Fibroblast of upper back skin (primary cell): ENCODE measurements at places on chromosomes 3 and 15.

GRCh38 chr3:177405191-177405672, 207.9 kb upstream of the TBL1XR1 start:
- DNase-seq, result no peak

DNA sequence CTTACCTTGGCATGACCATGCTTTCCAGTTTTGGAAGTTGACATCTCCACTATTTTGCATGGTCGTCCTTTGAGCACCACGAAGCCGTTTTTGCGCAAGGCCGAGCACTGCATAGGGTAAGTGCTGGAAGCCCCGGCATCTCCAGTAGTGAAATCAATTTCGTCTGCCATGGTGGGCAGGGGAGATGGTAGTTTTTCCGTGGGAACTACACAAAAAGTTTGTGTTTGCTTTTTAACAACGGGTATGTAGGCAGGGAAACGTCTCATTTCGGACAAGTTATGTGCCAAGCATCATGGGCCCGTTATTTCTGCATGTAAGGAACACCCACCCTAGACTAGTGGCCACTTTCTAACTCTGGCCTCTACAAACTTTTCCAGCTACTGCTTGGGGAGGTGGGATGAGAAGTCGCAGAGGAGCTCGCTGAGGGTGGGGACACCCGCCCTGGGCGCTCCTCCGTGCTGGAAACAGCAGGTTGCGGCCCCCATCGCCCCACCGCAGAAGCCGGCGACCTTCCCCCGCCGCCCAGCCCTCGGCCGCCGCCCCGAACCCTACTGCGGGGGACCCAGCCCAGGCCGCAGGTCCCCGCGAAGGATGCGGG, 701 bp downstream of the EIF5A2 start:
- DNase-seq, result no peak

DNA sequence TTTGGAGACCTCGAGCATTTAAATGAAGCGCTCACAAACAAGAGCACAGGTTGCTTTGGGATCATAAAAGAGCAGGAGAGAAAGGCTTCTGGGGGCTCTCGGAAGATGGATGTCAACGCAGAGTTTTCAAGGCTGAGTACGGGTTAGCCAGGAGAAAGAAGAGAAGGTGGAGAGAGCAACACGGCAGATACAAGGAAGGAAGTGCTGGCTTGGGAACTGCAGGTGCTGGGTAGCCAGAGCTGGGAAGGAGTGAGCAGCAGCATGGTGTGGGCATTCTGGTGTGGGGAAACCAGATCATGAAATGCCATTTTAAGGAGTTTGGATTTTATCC, 580 bp upstream of the RUBCN start:
- no peak for DNase-seq

GRCh38 chr15:78316283-78317083, 17.1 kb upstream of the SKIC8 start:
- DNase-seq, result no peak

DNA sequence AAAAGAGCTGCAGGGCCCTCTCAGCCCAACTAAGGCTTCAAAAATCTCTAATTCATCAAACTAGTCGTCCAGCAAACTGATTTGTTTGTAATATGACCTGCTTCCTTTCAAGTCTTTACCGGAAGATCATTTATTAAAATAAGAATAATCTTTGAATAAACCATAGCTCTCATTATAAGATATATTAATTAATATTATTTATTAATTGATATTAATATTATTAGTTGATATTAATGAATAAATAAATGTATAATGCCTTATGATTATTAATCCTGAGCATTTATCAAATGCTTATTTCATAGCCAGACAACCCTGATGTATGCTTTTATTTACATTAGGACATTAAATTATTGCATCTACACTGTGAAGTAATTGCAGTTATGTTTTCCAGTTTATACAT, 550.7 kb upstream of the ALCAM start:
- no peak for DNase-seq

DNA sequence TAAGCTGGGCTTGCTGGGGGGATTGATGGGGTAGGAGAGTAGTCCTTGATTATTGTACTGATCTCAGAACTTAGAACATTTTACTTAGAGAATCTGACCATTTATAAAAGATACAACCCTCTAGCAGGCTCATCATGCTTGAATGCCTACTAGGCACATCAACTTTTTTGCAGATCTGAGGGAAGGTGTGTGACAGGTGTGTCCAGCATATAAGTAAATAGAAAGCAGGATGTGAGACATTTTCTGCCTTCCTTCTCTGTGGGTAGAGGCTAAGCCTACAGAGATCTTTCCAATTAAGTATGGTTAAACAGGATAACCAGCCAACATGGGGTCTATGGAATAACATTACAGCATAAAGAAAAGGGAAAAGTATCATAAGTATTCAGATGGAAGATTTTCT, 159.1 kb downstream of the AKAP13 start:
- no peak for DNase-seq

DNA sequence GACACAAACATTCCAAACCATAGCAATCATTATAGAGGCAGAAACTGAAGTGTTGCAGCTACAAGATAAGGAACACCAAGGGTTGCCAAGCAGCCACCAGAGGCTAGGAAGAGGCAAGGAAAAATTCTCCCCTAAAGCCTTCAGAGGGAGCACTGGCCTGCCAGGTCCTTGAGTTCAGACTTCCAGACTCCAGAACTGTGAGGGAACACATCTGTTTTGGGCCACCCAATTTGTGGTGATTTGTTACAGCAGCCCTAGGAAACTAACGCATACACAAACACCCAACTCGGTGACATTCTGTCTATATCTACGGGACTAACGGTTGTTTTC, 54.6 kb downstream of the MB21D2 start:
- no peak for DNase-seq

DNA sequence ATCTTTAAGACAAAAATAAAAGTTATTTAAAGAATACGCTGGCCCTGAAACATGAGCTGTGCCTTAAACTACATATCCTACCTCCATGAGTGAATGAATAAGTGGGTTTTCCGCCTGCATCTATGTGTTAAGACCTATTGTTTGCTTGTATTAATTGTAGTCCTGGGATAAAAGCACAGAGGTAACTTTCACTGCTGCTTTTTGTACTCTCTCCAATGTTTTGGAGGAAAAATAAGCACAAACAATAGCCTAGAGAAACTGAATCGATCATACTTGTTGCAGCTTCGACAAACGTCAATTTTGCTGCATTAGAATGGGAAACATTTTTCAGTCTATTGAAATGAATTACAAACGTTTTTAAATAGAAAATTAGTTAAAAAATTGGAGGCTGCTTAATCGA, 1.3 kb upstream of the CTNNB1 start:
- no peak for DNase-seq

DNA sequence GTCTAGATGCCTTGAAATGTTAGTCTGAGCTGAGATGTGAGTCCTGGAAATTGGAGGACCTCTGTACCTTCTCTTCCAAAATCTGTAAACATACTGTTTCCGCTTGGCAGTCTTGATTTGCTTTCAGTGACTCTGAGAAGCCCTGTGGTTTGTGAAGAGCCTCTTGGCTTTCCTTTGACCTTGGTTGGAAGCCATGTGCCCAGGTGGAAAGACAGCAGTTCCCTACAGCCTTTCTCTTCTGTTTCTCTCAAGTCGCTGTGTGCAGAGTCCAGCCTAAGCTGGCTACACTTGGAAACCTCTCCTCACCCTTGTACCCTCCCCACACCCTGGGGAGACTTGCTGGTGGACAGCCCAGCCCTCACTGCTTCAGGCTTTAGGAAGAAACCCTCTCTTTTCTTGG, 129.8 kb upstream of the CTDSPL start:
- DNase-seq, result no peak

- no peak for DNase-seq
These were observed 1.5 kb downstream of the PTPN9 start for GRCh38 chr15:75577401-75578172.

GRCh38 chr15:76215634-76216033, 95.6 kb downstream of the ETFA start:
- no peak for DNase-seq

DNA sequence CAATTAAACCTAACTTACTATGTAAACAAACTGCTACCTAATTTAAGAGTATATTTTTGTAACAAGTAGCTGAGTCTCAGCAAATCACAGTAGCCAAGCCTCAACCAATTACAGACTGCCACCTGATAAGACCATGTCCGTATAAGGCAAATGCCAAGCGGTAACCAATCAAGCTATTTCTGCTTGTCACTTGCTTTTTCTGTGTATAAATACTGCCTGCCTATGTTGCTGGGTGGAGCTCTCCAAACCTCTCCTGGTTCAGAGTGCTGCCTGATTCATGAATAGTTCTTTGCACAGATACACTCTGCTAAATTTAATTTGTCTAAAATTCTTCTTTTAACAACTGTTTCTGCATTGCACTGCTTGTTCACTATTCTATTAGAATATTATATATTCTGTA, 42.6 kb downstream of the ZNF148 start:
- no peak for DNase-seq

DNA sequence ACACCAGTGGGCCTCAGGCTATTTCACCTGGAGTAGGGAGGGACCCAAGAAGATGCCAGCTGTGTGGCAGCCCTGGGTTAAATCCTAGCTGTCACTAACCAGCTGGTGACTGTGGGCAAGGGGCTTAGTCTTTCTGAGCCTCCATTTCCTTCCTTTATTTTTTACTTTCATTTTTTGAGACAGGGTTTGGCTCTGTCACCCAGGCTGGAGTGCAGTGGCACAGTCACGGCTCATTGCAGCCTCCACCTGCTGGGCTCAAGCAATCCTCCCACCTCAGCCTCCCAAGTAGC, 108.0 kb upstream of the SMAD3 start:
- no peak for DNase-seq

GRCh38 chr3:36172699-36173098, 207.6 kb upstream of the STAC start:
- no peak for DNase-seq

GRCh38 chr3:10240799-10241198, 7.5 kb upstream of the TATDN2 start:
- no peak for DNase-seq

DNA sequence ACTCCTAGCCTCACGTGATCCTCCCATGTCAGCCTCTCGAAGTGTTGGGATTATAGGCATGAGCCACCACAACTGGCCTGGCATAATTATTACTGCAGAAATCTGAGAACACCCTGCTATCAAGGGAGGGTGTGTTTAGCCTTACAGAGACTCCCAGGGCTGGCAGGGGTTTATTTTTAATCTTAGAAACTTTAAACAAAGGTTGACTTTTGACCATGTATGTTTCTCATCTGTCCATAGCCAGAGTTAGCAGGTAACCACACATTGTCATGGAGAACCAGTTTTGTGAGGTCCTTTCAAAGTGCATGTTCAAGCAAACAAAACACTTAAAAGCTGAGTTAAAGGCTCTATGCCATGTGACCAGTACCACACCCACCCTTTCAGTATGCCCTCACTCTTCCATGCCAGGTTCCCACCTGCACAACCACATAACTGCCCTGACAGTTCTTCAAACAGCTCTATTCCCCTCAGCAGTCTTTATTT, 11.1 kb downstream of the SIAH2 start:
- DNase-seq, result no peak

GRCh38 chr15:66830358-66830757, 128.3 kb downstream of the SMAD6 start:
- DNase-seq, result peak; percentile 57

DNA sequence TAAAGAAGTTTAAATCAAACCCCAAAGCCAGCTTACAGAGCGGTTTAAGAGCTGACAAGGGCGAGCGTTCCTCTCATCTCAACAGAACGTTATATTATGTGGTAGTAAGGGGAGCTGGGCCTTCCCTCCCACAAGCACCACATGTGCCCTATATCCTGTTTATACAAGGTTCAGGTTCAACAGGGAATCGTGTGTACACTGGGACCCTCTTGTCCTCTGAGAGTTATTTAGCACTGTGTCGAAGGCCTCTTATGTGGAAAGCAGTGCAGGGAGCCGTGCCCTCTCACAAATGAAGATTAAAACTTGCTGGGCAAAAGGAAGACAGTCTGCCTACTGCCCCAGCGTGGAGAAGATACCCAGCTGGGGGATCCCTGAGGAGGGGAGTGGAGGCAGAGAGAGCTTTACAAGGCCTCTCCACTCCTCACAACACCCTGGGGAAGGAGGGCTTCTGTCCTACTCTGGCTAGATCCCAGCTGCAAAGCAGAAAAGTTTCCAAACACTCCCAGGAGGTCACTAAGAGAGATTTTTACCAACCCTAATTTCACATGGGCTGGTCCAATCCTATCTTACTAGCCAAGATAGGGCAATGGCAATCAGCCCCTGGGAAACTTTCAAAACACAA, 2.9 kb downstream of the TLE3 start:
- DNase-seq, result no peak
